Mesothelial cell of epicardium (in vitro differentiated cells): ENCODE measurements at places on chromosomes 1 and 21. TPM values are rescaled to one million over a fixed set of nuclear protein-coding genes. Genes with fewer than 3 reads are reported as not detected.
A peak's percentile ranks its signal among the peaks of the same experiment; 100 is the strongest.

DNA sequence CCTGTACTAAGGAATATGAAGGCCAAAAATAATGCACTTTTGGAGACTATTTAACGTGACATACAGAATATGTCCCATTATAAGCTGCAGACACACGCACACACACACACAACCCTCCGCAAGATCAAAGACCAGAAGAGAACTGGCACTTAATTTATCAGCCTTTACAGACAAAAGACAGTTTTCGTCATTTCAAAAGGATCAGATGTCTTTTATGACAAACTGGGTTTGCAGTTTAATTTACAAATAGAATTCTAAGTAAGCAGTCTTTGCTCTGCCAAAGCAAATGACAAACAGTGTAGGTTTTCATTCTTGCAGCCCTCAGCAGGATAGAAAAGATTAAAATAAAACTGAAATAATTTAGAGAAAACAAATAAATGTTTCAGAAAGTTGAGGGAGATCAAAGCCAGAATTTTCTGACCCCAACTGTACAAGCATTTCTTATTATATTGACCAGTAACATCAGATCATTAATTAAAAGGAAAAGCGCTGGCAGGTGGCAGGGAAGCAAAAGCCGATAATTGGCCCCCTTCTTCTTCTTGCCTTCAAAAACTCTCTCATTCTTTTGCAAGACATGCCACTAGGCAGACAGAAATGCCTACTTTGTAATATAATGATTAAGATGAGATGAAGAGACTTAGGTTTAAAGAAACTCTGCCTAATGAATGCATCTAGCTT is 169.0 kb downstream of the DENND1B start:
- no peak overlapping the region for H3K27ac ChIP-seq
- peaks cover 10% of the 10 kb centered on the region for H3K4me1 ChIP-seq
- peaks cover 2% of the 10 kb centered on the region for H3K36me3 ChIP-seq

DNA sequence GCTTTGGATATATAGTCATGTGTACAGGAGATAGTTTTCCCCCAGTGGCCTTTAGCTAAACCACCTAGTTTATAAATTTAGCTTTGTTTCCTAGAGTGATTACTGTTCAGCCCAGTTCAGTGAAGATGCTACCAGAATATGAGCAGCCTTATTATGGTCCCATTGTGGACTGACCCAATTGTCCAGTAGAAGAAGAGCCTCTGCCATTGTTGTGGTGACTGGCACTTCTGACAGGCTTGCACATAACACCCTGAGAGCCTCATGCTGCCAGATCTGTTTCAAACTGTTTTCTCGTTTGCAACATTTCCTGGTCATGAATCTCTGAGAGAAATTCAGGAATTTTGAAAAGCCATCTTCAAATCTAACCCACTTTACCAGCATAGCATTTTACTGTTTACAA is 20.6 kb downstream of the KPNA6 start:
- DNase-seq: no peak
- H3K27me3 ChIP-seq: no peaks in the 10 kb centered on the region
- H3K4me3 ChIP-seq: no peak overlapping the region

GRCh38 chr1:186500804-186501203 is 39.9 kb upstream of the PDC start:
- no peak for DNase-seq
- no peak overlapping the region for H3K27ac ChIP-seq
- H3K36me3 ChIP-seq: peaks cover 5% of the 10 kb centered on the region
- no peaks in the 10 kb centered on the region for H3K27me3 ChIP-seq
- H3K4me3 ChIP-seq: no peak overlapping the region

GRCh38 chr1:35173909-35174540 is 18.9 kb downstream of the SFPQ start:
- H3K4me3 ChIP-seq: no peak overlapping the region
- peak overlapping the region; percentile 21 for H3K27ac ChIP-seq
- H3K4me1 ChIP-seq: no peaks in the 10 kb centered on the region
- H3K36me3 ChIP-seq: peaks cover 17% of the 10 kb centered on the region
- no peaks in the 10 kb centered on the region for H3K27me3 ChIP-seq
- no peak for DNase-seq

Gene SH2D2A
- total RNA-seq: 0.58 to 2.1 TPM (median 0.89 TPM) in 3 replicates

- H3K27me3 ChIP-seq: no peaks in the 10 kb centered on the region
- H3K27ac ChIP-seq: peak overlapping the region; percentile 88
- DNase-seq: peak; percentile 50
- peak overlapping the region; percentile 22 for H3K4me3 ChIP-seq
These were observed 62.5 kb downstream of the ASH1L start for GRCh38 chr1:155499953-155500639.

DNA sequence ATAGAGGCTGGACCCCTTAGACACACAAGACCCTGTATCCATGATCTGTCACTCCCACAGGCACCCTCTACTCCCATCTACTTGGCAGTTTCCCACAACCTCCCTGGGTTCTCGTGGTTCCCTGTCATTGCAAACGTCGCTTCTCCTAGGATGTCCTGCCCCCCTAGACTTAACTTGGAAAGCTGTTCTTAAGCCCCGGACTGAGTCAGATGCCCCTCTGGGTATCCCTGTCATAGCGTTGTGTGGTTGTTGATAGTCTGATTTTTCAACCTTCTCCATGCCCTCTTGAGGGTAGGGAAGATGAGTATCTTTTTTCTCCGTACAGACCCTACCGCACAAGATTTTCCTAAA is 11.8 kb downstream of the RCC1 start:
- H3K27ac ChIP-seq: peak overlapping the region; percentile 48
- no peaks in the 10 kb centered on the region for H3K27me3 ChIP-seq
- peaks cover 7% of the 10 kb centered on the region for H3K36me3 ChIP-seq
- DNase-seq: no peak
- H3K4me3 ChIP-seq: peak overlapping the region; percentile 77

Gene NRIP1
- 86.4 to 104 TPM (median 92.8 TPM) in 3 replicates for total RNA-seq

- no peaks in the 10 kb centered on the region for H3K36me3 ChIP-seq
- H3K4me1 ChIP-seq: no peaks in the 10 kb centered on the region
- H3K27me3 ChIP-seq: peaks cover 60% of the 10 kb centered on the region
- no peak overlapping the region for H3K27ac ChIP-seq
These were observed 34.1 kb downstream of the DDX20 start for GRCh38 chr1:111789666-111790316.
